ENCODE measurements at places on chromosomes 2 and 18. TPM values are rescaled to one million over a fixed set of nuclear protein-coding genes. Genes with fewer than 3 reads are reported as not detected.

GPR35 gene
- total RNA-seq = 24.9 TPM

TUBB8B gene
- total RNA-seq = not detected

COLEC11 gene
- total RNA-seq = 0.11 TPM

SLC5A7 gene
- not detected for total RNA-seq

CFAP65 gene
- not detected for total RNA-seq

ZNF385B gene
- not detected for total RNA-seq

UGGT1 gene
- 74.7 TPM for total RNA-seq

CPSF3 gene
- total RNA-seq = 73.2 TPM

ITGB6 gene
- total RNA-seq = not detected

SERPINB10 gene
- total RNA-seq = not detected

B3GNT2 gene
- total RNA-seq = 29.3 TPM

SCYGR4 gene
- not detected for total RNA-seq

GULP1 gene
- total RNA-seq = not detected

APOB gene
- total RNA-seq = not detected

FAM110C gene
- 5.7 TPM for total RNA-seq

NIFK gene
- 125 TPM for total RNA-seq

SLC16A14 gene
- total RNA-seq = 7.8 TPM

SPRED2 gene
- 7.9 TPM for total RNA-seq

AMER3 gene
- total RNA-seq = not detected

CDH19 gene
- not detected for total RNA-seq

SLC9A4 gene
- total RNA-seq = 0.09 TPM

PJVK gene
- 1.7 TPM for total RNA-seq

MROH2A gene
- not detected for total RNA-seq

CLEC4F gene
- not detected for total RNA-seq

RTP5 gene
- 0.30 TPM for total RNA-seq

FBXO41 gene
- 25.3 TPM for total RNA-seq

SPATA3 gene
- total RNA-seq = not detected

CCDC102B gene
- total RNA-seq = 1.2 TPM

WNT10A gene
- 0.18 TPM for total RNA-seq

DLX1 gene
- 0.09 TPM for total RNA-seq

C2orf66 gene
- total RNA-seq = 0.25 TPM

TIA1 gene
- total RNA-seq = 113 TPM

ZNF236 gene
- 22.9 TPM for total RNA-seq

ZBTB7C gene
- total RNA-seq = 0.07 TPM

ZNF142 gene
- total RNA-seq = 48.7 TPM

SLC4A5 gene
- total RNA-seq = 1.2 TPM

RUFY4 gene
- total RNA-seq = not detected

FOXD4L1 gene
- 0.14 TPM for total RNA-seq

RGPD4 gene
- 0.07 TPM for total RNA-seq

CABYR gene
- 0.16 TPM for total RNA-seq

ASAP2 gene
- 0.74 TPM for total RNA-seq

WDCP gene
- total RNA-seq = 22.0 TPM

AGXT gene
- not detected for total RNA-seq

SDC1 gene
- 0.62 TPM for total RNA-seq

ECEL1 gene
- total RNA-seq = 0.78 TPM

ASPRV1 gene
- 1.0 TPM for total RNA-seq

All from activated T-helper 2 cell treated with anti-CD3 and anti-CD28 coated beads, Interferon-gamma antibody, Interleukin-2, Interleukin-4, amounts not matched to agents 10 μg/mL and 5 μg/mL and 100 μg/mL, durations not matched to agents 14 hours and 24 hours and 36 hours (primary cell).